Vein endothelial cell (primary cell): ENCODE measurements at places on chromosomes 5 and 9. TPM values are rescaled to one million over a fixed set of nuclear protein-coding genes. Genes with fewer than 3 reads are reported as not detected.

PCDHB7 gene
- 0.57 and 0.98 TPM in 2 replicates for total RNA-seq

ORM2 gene
- total RNA-seq, result not detected in 2 replicates

CHSY3 gene
- 1.3 and 2.5 TPM in 2 replicates for total RNA-seq

PCDHA9 gene
- under 0.01 TPM in 2 replicates for total RNA-seq

ARL14EPL gene
- 0.33 and 0.67 TPM in 2 replicates for total RNA-seq

KCTD16 gene
- total RNA-seq, result 0.19 and 1.6 TPM in 2 replicates

RAPGEF6 gene
- 20.6 and 22.9 TPM in 2 replicates for total RNA-seq

LCN9 gene
- not detected in 2 replicates for total RNA-seq

ANGPTL2 gene
- 18.8 and 23.8 TPM in 2 replicates for total RNA-seq

BTNL9 gene
- total RNA-seq, result 0.19 and 2.0 TPM in 2 replicates

SHC3 gene
- 0.29 and 1.3 TPM in 2 replicates for total RNA-seq

SPINK7 gene
- total RNA-seq, result not detected in 2 replicates

GRM6 gene
- total RNA-seq, result not detected in 2 replicates

SPINK13 gene
- total RNA-seq, result not detected in 2 replicates

FOXD4L4 gene
- total RNA-seq, result 0.19 and 0.33 TPM in 2 replicates

NIPSNAP3A gene
- total RNA-seq, result 53.6 and 54.9 TPM in 2 replicates

PDCD1LG2 gene
- 7.6 and 11.4 TPM in 2 replicates for total RNA-seq

S1PR3 gene
- 17.8 and 18.9 TPM in 2 replicates for total RNA-seq

PCDH12 gene
- total RNA-seq, result 32.7 and 55.6 TPM in 2 replicates

HAVCR2 gene
- under 0.01 and 0.67 TPM in 2 replicates for total RNA-seq

LOX gene
- 41.8 and 67.1 TPM in 2 replicates for total RNA-seq

ACOT12 gene
- total RNA-seq, result not detected in 2 replicates

TRPM6 gene
- 0.38 and 0.65 TPM in 2 replicates for total RNA-seq

NMRK1 gene
- 20.0 and 26.1 TPM in 2 replicates for total RNA-seq

ABCA2 gene
- total RNA-seq, result 12.4 and 18.6 TPM in 2 replicates

PLAC8L1 gene
- total RNA-seq, result 0.29 TPM in 1 of 2 replicates, not detected in the other

NRG2 gene
- total RNA-seq, result 0.33 and 0.96 TPM in 2 replicates

EXOSC2 gene
- 31.4 and 37.4 TPM in 2 replicates for total RNA-seq

RLN2 gene
- not detected in 2 replicates for total RNA-seq

CCL27 gene
- total RNA-seq, result not detected in 2 replicates

ZFP37 gene
- 1.1 and 1.3 TPM in 2 replicates for total RNA-seq

TICAM2 gene
- 0.65 and 1.4 TPM in 2 replicates for total RNA-seq

GLRA1 gene
- total RNA-seq, result not detected in 2 replicates

IL4 gene
- not detected in 2 replicates for total RNA-seq

RMRP gene
- total RNA-seq, result 49,879 and 52,393 TPM in 2 replicates

UGT3A2 gene
- total RNA-seq, result not detected in 2 replicates
